ENCODE measurements at places on chromosomes 12 and 14.

DNA sequence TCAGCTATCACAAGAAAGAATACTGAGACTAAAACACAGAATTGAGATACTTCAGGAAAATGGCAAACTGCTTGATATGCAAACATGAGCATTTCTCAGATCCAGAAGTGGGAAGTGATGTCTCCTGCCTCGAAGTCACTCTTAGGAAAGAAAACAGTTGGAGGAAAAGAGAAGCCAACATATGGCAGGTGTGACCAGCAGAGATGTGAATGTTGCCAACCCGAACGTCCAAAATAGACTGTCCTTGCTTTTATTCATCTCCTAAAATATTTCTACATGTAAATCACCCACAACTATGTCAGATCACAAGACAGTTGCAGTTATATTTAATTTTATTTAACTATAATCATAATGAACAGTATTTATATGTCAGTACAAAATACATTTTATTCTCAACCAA, 687.6 kb downstream of the GALC start:
- DNase-seq, result no peak

- no peak for DNase-seq
These were observed 25.0 kb downstream of the MAX start for GRCh38 chr14:65077318-65077717.

GRCh38 chr12:56158926-56159461, 835 bp downstream of the MYL6 start:
- DNase-seq, result peak; percentile 50

- no peak for DNase-seq
These were observed 63.3 kb downstream of the SYNE3 start for GRCh38 chr14:95452893-95453712.

DNA sequence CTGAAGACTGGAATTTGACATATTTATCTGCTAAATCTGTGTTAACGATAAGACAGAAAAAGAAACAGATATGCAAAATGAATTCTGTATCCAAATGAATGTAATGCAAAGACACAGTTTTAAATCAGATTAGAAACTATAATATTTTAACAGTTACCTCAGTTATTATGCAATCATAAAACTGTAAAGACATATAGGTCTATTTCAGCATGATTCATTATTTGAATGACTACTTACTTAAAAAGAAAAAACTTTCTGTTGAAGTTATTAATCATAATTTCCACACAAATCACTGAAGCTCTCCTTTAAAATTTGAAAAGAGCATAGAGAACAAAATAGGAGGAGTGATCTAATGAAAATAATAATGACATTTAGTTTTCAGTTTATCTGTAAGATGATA, 742.6 kb downstream of the FSCB start:
- DNase-seq, result no peak

DNA sequence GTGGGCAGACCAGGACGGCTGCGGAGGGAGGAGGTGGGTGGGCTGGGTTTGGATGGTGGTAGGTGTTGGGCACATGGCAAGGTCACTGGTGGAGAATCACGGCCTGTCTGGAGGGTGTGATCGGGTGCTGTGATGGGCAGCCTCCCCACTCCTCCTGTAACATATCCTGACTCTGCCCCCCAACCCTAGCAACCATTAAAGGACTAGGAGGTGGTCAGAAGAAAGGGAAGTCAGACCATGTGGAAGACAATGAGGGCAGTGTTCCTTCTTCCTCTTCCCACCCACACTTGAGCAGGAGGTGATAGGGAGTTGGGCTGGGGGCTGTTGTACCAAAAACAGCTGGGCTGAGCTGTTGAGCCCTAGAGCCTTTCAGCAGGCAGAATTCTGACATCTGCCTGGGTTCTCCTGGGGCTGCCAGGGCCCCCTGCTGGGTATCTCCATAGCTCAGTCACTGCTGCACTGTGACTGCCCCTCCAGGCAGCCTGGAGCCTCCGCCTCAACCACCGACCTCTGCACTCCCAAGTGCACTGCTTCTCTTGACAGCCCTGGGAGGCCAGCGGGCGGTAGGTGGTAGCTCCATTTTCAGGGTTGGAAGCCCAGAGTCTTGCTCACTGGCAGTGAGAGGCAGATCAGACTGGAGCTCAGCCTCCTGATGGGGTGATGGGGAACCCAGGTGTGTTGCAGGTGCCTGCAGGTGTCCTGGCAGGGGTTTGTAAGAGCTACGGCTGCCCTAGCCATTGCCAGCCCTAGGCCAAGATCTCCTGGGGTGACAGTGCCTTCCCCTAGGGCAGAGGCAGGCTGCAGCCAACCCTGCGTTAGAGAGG, 15.4 kb downstream of the VASH1 start:
- no peak for DNase-seq

DNA sequence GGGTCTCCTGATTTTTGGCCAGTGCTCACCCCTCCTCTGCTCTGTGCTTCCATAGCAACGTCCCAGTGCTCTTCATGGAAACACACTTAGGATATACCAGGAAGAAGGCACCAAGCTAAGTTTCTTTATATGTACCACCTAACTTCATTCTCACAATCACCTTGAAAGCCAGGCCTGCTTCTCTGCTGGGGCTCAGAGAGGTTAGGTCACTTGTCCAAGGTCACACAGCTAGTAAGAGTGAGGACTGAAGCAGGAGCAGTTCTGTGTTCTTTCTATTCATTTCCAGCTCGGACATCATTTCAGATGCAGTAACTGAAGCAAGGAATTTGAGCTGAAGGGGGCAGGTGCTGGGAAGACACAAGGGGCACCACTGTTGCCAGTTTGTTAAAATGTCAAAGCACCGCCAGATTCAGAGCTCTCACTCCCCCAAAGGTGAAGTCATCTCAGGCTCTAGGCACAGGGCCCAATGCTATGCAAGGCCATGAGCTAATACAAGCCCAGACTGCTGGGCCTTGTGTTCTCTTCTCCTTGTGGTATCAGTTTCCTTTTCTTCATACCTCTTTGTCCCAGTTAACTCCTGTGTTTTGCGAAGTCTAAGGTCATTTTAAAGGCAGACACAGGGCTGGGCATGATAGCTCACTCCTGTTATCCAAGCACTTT, 19.7 kb upstream of the YY1 start:
- no peak for DNase-seq

DNA sequence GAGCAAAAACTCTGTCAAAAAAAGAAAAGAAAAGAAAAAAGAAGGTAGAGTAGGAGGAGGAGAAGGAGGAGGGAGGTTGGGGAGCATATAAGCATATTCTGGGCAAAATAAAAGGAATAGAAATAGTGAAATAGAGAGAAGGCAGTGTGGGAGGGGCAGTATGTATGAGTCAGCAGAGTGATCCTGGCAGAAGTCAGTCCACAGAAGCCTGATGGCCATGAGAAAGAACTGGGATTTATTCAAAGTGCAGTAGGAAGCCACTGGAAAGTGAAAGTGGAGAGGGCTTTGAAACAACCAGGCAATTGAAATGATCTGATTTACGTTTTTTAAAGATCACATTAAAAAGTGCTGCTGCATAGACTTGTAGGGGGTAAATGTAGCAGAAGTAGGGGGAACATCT, 368.6 kb upstream of the USP15 start:
- no peak for DNase-seq

- DNase-seq, result no peak
These were observed 941.9 kb downstream of the NRXN3 start for GRCh38 chr14:79111987-79112501.

GRCh38 chr14:58560208-58560607, 77.6 kb upstream of the DACT1 start:
- DNase-seq, result no peak

GRCh38 chr12:108772247-108772646, 40.9 kb upstream of the CORO1C start:
- no peak for DNase-seq

DNA sequence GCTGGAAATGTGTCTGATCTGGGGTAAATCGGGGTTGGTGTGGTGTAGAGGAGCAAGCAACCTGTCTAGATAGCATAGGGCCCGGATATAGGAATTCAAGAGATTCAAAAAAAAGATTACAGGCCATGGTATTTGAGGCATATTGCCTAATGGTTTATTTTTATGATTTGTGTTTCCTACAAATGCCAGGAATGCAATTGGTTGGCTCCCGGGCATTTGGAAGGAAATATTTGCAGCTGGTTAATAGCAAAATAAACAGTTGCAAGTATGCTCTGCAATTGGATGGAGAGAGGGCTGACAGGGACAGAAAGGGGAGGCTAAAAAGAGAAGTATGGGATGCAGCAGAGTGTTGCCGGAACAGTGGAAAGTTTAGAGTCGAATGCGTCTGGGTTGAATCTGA, 315.6 kb upstream of the ATP2B1 start:
- no peak for DNase-seq

GRCh38 chr12:131617596-131618302, 93.1 kb upstream of the SFSWAP start:
- no peak for DNase-seq

- no peak for DNase-seq
These were observed 49.1 kb downstream of the CYP46A1 start for GRCh38 chr14:99733211-99733539.

DNA sequence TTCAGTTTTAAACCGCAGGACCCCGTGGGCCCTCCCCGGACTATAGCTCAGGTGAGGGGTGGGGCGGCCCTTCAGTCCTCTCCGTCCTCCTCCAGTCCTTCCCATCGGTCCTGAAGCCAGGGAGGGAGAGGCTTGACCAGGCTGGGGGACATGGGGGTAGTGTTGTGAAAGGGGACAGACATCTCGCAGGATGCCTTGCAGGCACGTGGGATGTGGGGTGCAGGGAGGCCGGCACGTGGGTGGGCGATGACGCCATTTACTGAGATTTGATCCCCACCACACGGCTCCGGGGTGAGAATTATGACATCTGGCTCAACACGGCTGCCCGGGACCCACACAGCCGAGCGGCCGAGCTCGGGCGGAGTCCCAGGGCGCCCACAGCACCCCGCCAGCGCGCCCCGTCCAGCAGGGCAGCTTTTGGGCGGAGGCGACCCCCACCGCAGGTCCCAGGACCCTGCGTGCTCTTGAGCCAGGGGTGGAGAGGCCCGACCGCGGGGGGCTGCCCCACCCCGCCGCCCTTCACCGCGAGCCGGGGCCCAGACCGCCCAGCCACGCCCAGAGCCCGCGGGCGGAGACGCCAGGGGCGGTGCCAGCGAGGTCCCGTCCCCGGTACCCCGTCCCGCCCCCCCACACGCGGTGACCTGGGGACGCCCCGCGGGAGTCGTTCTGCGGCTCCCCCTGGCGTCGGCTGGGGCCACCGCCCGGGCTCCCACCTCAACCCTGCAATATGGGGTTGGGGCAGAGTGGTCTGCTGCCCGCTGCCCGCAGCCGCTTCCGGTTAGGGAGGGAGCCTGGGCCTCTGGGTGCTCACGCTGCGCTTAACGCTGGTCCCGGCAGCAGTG, 3.3 kb upstream of the EXOC3L4 start:
- no peak for DNase-seq

DNA sequence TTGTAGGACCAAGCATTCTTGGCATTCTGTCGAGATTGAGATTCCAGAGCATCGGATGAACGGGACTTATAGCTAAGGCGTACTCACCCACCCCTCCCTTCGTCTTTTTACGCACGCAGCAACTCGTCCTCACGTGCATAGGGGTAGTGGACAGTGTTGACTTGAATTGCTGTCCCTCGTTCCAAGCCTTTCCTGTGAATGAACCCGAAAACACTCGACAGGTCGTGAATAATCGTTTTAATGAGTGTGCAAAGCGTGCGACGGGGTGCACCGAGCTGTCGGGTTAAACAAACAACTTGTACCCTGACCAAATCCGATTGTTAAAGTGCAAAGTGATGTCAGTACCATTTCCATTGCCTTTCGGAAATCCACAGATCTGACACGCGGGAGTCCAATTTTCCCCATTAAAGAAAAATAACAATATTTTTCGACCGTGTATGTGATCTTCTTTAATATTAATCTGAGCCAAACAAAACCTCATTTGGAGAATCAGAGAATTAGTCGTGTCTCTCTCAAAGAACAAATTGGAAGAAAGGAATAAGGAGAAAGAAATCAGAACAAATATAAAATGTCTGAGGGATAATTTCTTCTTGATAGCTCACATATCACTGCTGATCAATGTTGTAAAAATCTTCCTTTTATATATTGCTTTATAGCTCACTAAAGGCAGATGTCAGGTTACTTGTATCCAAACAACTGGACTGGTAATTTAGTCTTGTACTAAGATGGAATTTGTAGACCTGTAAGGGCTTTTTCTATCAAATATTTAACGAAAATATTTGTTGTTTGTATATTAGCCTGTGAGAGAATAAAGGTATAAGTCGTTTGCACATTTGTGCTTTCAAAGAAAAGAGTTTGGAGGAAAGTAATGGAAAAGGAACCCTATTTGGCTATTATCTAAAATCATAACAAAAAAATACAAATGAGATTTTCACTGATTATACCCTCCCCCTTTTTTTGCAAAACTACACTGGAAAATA, 11.8 kb downstream of the FOXG1 start:
- DNase-seq, result no peak

- no peak for DNase-seq
These were observed 2.9 kb upstream of the MMP17 start for GRCh38 chr12:131825146-131825892.

GRCh38 chr14:71244341-71244740, 337.1 kb downstream of the PCNX1 start:
- DNase-seq, result no peak

DNA sequence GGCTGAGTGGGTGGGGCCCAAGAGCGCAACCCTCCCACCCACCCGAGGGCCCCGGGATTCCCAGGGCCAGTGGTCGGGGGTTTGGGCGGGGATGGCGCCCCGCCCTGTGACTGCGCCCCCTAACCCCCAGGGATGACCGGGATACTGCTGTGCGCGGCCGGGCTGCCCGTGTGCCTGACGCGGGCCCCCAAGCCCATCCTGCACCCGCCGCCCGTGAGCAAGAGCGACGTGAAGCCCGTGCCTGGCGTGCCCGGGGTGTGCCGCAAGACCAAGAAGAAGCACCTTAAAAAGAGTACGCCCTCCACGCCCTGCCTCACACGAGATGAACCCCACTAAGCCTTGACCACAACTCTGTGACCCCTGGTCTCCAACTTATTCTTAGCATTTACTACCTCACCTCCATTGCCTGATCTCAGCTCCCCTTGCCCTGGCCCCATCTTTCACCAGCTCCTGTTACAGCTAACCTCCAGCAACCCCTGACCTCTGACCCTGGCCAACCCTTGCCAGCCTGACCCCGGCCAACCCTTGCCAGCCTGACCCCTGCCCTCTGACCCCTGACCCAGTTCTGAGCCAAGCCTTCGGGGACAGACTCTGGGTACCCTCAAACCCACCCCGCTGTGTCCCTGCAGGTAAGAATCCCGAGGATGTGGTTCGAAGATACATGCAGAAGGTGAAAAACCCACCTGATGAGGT, 37.0 kb downstream of the DTX1 start:
- no peak for DNase-seq

DNA sequence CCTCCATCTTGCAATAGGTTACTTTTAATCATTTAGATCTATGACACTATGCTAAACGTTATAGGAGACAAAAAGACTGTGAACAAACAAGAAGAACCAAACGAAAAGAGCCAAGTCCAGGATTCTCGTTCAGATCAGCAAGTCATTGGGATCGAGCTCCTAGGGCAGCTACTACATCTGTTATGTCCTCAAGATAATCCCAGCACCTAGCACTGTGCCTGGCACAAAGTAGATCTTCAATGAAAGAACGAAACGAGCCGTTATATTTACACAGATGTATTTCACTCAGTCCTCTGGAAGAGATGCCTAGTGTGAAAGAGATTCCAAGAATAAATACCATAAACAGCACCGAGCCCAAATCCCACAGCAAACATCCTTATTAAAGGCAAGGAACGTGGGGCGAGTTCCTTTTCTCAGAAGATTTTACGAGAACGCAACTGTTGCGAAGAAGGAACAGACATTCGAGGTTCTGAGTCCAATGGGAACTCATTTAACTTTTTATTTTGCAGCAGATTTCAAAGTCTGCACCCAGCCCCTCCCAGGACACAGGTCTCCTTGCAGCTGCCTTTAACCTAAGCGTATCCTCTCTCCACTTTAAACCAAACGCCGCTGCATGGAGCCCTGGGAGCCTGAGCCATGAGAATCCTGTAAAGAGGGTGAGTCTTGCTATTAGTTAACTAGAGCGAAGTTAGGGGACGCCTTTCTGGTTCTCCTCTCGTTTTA, 544 bp upstream of the TDP1 start:
- DNase-seq, result no peak
